ENCODE measurements at places on chromosomes 7 and 10.

DNA sequence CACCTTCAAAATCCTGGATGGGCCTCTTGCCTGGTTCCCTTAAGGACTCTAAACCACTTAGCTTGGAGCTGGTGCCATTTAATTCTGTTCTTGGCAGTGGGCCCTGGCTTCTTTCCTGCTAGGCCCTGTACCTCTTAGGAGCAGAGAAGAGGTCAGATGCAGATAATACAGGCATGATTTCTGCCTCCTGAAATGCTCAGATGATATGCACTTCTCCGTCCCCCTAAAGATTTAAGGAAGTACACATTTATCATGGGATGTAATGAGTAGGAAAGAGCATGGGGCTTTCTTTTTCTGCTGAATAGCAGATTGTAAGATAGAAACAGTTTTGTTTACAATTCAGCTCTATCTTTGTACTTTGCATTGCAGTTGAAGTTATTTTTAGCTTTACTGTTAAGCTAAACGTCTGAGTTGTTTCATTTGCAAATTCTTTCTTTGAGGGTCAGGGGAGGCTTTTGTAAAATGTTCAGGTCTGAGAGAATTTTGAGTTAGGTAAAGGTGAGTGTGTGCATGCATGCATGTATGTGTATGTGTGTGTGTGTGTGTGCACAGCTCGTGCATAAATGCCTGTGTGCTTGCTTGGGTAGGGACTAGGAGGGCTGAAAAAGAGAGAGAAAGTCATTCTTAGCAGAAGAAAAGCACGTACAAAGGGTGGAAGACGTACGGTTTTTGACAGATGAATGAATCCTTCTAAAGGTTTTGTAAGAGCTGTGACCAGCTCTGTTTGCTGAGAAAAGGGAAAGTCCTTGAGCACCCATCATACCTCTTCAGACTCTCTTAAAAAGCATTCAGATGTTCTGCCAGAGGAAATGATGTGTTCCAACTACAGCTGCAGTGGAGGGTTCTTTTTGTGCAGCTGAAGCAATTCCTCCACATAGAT lies 364.2 kb downstream of the AUTS2 start:
- DNase-seq, result no peak

GRCh38 chr7:37027104-37027503 lies 302.8 kb upstream of the AOAH start:
- DNase-seq, result no peak

- DNase-seq, result no peak
Measured at GRCh38 chr10:128803790-128804189, 663.3 kb upstream of the MGMT start.

- DNase-seq, result no peak
Measured at GRCh38 chr10:22053048-22053447, 49.5 kb upstream of the DNAJC1 start.

DNA sequence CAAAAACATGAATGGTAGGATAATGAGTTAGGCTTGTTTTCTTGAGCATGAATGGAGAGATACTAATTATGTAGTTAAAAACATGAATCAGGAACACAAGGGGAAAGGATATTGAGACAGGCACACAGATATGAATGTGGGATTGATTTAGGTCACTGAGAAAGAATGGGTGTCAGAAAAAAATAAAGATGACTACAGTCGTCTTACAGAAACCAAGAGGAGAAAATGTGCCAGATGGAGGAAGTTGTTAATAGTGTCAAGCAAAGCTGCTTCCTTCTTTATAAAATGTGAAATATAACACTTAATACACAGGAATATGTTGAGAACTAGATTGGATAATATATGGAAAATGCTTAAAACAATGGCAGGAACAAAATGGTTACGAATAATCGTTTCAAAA lies 173.3 kb upstream of the BET1 start:
- DNase-seq, result no peak

DNA sequence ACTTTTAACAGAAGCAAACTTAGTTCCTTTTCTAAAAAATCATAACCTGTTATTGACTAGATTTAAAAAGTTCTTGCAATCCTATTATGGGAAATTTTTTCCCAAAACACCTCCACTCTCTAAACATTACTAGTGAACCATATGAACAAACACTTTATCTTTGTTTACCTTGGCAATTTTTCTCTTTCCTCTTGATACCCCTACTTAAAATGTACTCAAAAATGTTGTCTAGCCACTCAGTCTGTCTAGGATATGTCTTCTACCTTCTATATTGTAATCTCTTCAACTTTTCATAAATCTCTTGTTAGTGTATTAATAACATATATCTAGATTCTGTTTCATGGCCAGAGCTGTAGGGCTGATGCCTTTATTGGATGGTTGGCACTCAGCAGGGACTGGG lies 630.0 kb upstream of the GRM3 start:
- DNase-seq, result no peak

DNA sequence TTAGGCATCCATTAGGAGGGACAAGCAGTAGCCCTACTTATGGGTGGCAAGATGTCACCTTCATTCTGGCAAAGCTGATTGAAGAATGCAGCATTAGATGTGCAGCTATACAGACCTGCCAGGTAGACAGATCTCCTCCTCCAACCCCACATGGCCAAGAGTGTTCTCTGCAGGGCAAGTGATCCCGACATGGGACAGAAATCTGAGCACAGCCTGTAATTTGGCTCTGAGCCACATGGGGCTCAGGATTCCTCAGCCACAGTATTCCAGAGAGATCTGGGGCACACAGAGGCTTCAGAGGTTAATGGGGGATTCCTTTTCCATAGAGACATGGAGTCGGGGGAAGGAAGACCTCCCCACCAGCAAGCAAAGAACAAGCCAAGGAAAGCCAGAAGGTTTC lies 58.7 kb upstream of the GDF10 start:
- DNase-seq, result no peak

GRCh38 chr7:155741805-155742204 lies 70.5 kb downstream of the SHH start:
- DNase-seq, result no peak

DNA sequence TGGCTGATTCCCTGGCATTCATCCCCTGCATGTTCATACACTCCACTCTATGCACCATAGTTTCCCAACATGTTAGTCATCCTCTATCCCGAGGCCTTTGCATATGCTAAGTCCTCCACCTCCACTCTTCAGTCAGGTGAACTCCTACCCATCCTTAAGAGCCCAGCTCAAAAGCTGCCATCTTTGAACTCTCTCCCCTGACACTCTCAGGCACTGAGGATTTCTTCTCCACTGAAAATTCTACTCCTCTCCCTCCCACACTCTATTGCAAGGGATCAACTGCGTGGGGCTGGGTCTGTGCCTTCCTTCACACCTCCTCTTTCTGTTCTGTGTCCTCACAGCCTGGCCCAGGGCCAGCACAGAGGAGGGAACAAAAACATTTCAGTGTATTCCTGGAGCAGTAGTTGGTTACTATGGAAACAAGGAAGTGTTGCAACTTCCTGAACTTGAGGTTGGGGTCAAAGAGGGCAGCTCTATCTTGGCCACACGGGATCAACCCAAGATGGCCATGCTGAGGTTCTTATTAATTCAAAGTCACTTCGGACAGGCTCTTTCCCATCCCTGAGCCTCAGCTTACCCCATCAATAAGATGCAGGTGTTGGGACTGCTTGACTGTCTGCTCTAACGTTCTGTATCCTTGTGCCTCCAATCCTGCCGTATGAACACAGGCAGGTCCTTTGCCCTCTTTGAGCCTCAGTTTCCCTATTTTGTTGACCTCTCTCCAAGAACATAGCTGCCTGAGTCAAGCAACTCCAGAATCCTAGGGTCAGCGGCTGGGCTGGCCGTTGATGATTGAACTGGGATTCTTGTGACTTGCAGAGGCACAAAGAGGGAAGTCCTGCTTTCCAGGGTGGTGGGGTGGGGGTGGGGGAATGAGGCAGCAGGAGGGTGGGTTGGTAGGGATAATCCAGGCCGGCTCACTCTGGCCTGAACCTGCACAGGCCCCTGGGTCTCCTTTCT lies 15.5 kb downstream of the ZMIZ1 start:
- no peak for DNase-seq

DNA sequence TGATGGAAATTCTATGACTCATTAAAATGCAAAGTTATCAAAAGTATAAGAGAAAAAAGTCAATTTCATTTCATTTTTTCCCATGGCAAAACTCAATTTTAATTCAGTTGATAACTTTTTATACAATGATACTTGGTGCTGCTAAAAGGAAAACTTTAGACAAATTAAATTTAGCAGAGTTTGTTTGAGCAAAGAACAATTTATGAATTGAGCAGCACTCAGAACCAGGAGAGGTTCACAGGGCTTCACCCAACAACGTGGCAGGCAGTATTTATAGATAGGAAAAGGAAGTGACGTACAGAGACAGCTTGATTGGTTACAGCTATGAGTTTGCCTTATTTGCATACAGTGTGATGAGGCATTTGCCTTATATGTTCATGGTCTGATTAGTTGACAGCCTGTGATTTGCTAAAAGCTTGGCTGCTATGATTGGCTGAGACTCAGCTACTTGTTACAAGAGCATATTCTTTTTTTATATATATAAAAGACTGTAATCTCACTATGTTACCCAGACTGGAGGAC lies 157.2 kb upstream of the CELF2 start:
- no peak for DNase-seq

- DNase-seq, result peak; percentile 45
Measured at GRCh38 chr7:99380032-99380822, 5.7 kb downstream of the ARPC1B start.

DNA sequence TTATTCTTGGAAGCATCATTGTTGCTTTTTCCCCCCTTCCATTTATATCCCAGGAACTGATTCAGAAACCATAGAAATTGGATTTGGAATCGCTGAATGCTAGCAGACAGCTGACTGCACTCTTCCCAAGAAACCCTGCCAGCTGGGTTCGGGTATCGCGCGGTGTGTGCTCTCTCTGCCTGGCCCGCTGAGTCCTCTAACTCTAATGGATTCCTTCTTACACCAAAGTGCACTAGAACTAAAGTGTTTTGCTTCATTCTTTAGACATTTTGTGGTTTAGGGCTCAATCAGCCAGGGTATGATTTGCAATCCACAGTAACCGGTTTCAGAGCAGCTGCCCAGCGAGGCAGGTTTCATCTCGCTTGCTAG lies 92.2 kb downstream of the EGFR start:
- no peak for DNase-seq

GRCh38 chr7:143988976-143989745 lies 11.0 kb upstream of the OR6B1 start:
- DNase-seq, result no peak

DNA sequence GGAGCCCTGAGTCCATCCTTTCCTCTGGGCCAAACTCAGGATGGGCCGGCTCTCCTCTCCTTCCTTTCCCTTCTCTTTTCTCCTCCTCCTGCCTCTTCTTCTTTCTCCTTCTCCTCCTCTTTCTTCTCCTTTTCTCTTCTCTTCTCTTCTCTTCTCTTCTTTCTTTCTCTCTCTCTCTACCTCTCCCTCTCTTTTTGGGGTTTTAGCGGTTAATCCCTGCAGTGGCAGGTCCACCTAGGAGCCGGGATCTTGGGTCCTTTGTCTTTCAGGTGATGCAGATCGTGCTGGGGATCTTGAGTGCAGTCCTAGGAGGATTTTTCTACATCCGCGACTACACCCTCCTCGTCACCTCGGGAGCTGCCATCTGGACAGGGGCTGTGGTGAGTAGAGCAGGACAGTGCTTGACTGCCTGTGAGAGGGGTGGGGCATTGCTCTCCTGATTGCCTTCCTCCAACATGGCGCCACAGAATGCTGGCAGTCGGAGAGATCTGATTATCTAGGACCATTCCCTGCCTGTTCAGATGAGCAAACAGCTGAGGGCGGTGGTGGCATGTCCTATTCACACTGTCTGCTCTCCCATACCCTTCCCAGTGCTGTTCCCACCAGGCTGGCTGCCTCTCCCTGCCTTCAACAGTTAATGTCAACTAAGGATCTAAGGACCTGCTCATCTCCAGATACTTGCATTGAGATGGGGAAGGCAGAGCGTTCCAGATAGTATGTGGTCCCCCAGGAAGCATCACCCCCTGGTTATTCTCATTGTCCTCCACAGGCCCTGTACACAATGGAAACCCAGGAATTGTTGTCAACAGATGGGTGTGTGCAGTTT lies 1.6 kb downstream of the TMEM176A start:
- DNase-seq, result no peak

DNA sequence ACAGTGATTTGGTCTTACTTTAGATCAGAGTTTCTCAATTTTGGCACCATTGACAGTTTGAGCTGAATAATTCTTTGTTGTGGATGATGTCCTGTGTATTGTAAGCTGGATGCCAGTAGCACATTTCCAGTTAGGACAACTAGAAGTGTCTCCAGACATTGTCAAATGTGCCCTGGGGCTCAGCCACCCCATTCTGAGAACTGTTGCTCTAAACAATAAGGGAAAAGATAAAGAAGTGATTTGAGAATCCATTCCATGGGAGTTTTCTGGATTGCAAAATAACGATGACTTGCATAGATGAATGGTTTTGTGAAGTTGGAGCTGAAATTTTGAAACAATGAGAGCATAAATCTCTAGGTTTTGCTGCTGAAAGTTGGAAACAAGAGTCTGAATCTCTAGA lies 44.6 kb downstream of the NUP205 start:
- no peak for DNase-seq

DNA sequence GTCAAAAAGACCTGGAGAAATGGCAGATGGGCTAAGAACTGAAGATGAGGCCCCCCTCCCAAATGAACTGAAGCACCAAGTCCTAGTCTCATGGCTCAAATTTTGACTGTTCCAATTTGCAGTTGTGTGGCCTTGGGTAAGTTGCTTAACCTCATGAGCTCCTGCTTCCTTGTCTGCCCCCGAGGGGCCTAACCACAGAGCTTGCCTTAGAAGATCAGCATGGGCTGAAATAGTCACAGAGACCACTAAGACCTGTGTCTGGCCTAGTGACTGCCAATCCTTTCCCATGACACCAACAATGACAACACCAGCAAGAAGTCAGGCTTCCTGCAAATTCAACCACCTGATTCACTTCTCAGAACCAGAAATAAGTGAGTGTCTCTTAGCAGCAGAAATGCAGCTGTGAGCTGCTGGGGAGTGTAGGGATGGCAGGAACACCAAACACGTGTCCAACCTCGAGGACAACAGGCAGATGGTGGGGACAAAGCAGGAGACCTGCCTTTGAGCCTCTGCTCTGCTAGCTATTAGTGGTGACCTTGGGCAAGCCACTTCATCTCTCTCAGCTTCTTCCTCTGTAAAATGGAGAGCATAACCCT lies 23.7 kb downstream of the CRHR2 start:
- no peak for DNase-seq

- no peak for DNase-seq
Measured at GRCh38 chr7:151399906-151400305, 9.9 kb downstream of the WDR86 start.

All from stimulated activated CD4-positive, alpha-beta T cell treated with anti-CD3 and anti-CD28 coated beads, Interleukin-2, amount 100 ng/mL, for 24 hours (primary cell).